ENCODE measurements at places on chromosomes 12 and 14.

DNA sequence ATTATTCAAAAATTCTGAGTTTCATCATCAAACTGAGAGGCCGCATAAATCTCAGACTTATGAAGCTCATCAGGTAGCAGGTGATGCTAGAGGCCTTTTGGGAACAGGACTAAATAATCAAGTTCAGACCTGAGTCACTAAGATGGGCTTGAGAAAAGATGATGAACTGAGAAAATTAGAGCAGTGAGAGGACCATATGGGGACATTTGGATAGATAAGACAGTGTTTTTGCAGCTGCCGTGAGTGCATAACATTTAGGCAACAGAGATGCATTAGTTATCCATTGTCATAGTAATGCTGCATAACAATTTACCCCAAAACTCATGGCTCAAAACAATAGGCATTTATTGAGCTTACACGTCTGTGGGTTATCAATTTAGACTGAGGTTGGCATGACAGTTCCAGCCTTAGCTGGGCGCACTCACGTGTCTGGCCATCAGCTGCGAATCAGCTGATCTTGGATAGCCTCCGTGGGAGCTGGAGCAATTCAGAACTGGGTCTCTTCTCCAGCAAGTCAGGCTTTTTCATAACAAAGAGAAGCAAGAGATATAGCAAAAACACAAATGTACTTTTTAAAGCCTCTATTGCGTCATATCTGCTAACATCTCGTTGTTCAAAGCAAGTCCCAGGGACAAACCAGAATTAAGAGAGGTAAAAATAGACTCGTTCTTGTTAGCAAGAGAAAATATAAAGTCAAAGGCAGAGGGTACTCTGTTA is 72.8 kb downstream of the CAPZA3 start:
- no peak for DNase-seq

GRCh38 chr12:99926511-99927169 is 58.1 kb downstream of the ANKS1B start:
- DNase-seq = no peak

- DNase-seq = no peak
Observed at GRCh38 chr14:101256266-101256665, 305.0 kb upstream of the DIO3 start.

- peak; percentile 66 for DNase-seq
Observed at GRCh38 chr12:116559162-116559935, at the start of gene MAP1LC3B2. Gene MAP1LC3B2 (plus strand): TSS chr12:116559381. CDS start chr12:116575943, 16,562 bp downstream.

GRCh38 chr12:112756918-112757317 is 34.6 kb upstream of the RPH3A start:
- DNase-seq = no peak

- no peak for DNase-seq
Observed at GRCh38 chr12:60027266-60027665, 431.4 kb downstream of the SLC16A7 start.

DNA sequence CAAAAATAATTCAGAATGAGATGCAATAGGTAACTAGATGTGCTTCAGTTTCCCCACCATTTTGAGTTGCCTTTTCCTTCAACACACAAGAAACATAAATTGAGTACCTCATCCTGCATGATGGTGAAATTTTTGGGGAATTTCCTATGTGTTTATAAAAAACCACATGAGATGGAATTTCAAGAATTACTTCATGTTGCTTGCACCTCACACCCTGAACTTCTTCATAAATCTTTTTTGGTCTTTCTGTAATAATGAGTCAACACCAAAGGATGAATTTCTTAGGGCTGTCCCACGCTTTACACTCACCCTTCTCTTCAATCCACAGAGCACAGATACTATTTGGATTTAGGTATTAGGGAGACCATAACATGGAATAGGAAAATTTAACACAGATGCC is 22.6 kb upstream of the LUM start:
- no peak for DNase-seq
